ENCODE measurements at places on chromosomes 1 and 21.

GRCh38 chr1:30049748-30050296, 673.6 kb downstream of the MATN1 start:
- DNase-seq, result no peak

GRCh38 chr1:104574620-104575019, 824.9 kb downstream of the AMY1C start:
- no peak for DNase-seq

DNA sequence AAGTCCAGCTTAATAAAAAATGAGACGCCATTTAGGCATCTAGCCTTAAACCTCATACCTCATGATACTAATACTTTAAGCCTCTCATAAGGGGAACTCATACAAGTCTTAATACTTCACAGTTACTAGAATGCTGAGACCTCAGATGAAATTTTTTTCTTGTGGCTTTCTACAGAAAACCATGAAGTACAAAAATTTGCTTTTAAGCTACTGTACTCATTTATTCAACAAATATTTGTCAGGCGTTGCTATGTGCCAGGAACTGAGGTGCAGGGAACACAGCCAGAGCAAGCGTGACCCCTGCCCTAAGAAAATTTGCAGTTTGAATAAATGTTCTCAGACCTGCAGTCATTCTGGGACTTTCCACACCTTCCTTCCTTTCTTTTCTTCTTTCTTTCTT, 150.6 kb downstream of the MRPL39 start:
- no peak for DNase-seq

GRCh38 chr1:93235261-93235660, 54.7 kb downstream of the CCDC18 start:
- no peak for DNase-seq

All from uterus (tissue), 4 donors.